ENCODE measurements at places on chromosomes 11 and 22. TPM values are rescaled to one million over a fixed set of nuclear protein-coding genes. Genes with fewer than 3 reads are reported as not detected.

INSC gene
- total RNA-seq, result not detected

GLB1L3 gene
- not detected for total RNA-seq

TMPRSS6 gene
- not detected for total RNA-seq

OR6A2 gene
- total RNA-seq, result not detected

ART1 gene
- total RNA-seq, result not detected

DGCR8 gene
- 20.1 TPM for total RNA-seq

DNA sequence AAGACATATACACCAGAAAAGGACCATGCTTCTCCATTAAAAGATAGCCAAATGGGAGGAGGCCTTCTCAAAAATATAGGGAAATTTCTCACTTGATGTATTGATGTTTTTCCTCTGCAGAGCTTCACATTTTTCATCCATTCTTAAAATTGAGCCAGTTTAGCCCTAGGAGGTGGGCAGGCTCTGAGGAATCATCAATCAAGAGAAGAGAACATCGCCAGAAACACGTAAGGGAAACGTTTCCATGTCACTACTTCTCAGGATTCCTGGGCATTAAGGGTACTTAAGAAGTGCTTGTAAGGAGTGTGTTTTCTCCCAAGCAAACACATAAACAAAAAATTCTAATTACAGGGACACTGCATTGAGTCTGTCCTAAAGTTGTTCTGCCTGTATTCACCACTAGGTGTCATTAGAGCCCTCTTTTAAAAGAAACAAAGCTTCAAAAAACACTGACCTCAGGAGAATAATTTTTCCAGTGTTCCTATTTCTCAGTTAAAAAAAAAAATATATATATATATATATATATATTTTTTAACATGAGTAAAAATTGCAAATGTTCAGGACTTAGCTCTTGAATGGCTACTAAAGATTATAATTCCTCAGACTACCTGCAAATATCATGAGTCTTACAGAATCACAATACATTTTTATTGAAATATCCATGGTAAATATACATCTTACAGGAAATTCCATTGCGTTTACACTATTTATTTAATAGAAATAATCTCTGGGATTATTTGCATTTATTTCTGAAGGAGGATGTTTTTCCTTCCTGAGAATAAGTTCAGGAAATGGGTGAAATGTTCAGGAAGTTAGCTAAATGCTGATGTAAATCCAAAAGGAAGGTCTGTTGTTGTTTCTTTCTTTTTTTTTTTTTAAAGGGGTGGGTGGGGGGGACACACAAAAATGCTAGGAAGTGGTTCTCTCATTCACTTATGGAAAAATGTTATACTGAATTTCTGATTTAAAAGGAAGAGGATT, 16.0 kb downstream of the FZD4 start:
- DNase-seq, result no peak

GRCh38 chr11:86116386-86116726, 47.5 kb upstream of the PICALM start:
- peak; percentile 93 for DNase-seq

GRCh38 chr11:11786234-11786633, 55.5 kb upstream of the USP47 start:
- no peak for DNase-seq

DNA sequence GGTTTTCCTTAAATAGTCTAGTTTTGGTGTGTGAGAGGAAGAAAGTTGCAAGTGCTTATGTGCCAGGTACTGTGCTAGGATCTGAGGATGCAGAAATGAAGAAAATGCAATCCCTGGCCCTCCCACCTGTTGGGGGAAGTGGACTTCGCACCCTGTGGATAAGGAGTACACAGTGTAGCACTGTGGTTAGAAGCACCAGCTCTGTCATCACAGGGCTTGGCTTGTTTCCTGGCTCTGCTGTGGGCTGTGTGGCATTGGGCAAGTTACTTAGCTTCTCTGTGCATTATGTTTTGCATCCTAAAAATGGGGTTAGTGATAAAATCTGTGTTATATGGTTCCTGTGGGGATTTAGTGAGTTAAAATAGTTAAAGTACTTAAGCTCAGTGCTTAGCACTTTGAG, 68.2 kb downstream of the ENDOD1 start:
- DNase-seq, result no peak

GRCh38 chr11:82906236-82906635, 4.7 kb downstream of the DDIAS start:
- DNase-seq, result peak; percentile 28

DNA sequence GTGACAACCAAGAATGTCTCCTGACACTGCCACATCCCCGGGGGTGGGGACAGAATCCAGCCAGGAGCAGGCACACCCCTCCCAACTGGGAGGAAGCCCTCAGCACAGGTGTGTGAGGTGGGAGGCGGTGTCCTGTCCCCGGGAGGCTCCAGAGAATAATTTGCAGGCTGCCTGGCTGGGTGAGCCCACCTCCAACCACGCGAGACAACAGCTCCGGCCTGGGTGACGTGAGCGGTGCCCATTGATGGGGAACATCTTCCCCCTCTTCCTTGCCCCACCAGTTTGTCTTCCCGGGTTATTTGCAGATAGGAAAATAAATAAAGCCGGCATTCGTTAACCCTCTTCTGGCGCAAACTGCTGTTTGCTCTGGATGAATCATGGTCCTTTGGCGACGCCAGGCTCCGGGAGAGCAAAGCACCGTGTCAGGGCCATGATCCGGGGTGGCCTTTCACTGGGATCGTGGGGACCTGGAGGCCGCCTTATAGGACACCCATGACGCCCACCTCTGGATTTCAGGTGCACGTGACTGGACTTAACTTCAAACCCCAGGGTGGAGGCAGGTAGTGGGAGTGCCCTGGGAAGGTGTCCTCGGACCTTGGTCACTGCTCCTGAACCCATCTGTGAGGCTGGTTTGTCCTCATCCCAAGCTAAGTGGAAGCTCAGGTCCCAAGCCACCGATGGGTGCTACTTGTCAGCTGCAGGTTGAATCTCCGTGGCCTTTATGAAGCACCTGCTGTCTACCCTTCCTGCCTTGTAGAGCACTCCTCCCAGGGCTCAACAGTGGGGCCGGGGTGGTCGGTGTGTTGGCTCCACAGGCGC, 13.9 kb downstream of the CCND1 start:
- DNase-seq, result peak; percentile 66

GRCh38 chr22:38267086-38267485, 5.7 kb downstream of the TMEM184B start:
- DNase-seq, result peak; percentile 42

DNA sequence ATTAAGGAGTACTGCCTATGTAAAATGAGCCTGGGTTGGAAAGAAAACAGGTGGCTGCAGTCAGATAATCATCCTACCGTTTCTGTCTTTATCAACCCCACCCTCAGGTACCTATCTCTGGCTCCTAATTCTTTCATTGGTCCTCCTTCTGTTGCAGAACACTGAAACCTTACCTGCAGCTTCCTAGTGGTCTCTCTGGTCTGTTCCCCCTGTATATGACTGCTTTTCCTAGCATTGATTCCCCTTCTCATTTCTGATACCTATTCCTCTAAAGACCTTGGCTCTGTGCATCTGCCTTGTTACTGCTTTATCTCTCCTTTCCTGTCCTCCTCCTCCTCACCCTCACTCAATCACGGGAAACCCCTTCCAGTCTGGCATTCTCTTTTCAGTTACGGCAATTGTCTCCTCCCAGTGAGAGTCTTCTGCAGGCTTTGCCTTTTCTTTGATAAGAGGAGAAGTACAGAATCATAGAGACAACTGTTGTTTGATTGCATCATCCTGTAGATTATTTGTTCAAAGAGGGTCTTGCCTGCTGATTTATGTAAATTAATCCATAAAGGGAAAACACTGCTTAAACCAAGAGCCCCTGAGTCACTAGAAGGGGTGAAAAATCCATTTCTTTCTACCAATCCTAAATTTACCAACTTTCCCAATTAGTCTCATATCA, 301.2 kb downstream of the AASDHPPT start:
- DNase-seq, result no peak

DNA sequence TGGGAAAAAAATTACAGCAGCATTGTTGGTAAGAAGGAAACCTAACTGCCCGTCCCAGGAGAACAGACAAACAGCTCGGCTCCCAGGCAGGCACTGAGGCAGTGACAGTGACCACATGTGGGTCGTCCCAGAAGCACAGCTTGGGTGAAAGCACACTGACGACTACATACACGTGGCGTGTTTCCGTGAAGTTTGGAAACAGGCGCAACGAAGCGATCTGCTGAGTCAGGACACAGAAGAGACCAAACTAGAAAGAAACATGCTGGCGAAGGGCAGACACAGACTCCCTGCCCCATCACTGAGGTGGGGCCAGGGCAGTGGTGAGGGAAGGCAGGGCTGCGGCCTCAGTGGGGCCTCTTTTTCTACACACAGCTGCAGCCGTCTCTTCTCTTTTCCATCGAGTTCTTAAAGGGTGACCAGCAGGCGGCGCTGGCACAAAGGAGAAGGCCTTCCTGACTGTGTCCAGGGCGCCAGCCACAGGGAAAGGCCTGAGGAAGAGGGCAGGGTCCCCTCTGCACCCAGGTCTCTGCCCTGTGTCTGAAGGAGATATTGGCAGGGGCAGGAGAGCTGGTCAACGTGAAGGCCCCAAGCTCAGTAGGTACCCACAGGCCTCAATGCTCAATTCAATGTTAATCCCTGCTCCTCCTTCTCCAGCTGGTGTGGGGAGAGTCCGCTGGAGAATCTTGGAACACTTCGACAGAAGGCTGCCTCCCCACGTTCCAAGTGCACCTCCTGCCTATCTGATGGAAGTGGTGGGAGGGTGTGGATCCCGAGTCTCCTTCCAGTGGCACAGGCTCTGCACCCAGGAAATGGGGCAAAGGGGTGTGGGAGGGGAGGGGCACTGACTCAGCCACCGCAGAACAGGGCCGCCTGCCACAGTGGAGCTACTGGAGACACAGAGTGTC, 19.9 kb downstream of the CARS1 start:
- DNase-seq, result peak; percentile 85

DNA sequence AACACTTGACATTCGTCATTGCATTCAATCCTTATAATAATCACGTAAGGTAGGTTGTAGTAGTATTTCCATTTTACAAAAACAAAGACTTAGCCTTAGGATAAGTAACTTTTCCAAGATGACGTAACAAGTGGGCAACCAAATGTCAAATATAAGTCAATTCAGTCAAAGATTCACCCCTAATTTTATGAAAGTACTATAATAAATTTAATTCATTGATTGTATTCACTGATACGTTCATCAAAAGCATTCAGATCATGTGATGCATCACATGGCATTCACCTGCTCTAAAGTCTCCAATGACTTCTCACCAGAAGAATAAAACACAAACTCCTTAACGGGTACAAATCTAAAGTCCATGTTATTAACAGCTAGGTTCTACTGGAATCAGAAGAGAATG, 2.1 kb downstream of the KIF18A start:
- DNase-seq, result no peak

DNA sequence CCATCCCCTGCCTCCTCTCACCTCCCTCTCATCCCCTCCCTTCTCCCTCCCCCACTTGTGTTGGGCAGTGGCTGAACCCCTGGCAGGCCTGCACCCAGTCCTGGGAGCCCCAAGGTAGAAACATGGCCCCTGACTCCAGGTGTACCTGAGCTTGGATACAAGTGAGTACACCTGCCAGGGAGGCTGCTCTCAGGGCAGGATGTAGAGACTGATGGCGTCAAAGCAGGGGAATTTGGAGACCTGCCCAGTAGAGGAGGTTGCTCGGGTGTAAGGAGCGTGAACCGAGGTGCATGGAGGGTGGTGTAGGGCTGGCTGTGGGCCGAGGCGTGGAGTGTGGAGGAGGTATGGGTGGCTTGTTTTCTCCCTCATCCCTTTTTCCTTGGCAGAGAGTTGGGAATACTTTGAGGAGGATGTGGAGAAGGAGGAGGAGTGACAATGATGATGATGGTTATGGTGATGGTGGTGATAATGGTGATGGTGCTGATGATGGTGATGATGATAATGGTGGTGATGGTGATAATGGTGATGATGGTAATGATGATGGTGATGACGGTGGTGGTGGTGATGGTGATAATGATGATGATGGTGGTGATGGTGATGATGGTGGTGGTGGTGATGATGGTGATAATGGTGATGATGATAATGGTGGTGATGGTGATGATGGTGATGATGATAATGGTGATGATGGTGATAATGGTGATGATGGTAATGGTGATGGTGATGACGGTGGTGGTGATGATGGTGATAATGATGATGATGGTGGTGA, 12.3 kb downstream of the MRGPRG start:
- no peak for DNase-seq

GRCh38 chr11:128544471-128545051, 42.8 kb downstream of the ETS1 start:
- DNase-seq, result no peak

DNA sequence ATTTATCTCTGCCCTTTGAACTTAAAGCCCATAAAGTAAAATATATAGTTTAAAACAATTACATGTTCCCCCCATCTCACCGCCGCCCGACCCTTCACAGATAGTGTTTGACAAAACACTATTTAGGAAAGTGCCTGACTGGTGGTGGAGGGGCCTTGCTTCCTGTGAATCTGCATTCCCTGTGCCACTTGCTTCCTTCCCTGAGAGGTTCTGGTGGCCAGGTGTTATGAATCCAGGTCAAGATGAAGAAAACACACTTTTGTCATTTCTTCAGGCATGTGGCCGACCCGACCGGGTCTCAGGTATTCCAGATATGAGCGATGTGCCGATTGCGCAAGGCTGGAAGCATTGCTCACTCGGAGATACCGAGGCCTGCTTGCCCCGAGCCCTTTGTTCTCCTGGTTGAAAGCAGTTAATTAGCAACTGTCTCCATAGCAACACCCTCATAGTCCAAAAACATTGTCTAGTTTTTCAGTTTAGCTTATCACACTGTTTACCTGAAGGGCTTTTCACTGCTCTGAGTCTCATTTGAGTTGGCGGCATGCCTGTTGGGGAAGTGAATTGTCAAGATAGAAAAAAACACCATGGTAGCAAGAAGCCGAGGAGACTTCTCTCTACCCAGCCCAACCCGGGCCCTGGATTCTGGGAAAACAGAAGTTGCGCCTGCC, 128.3 kb downstream of the TEAD1 start:
- peak; percentile 94 for DNase-seq

- peak; percentile 78 for DNase-seq
Observed at GRCh38 chr11:122137078-122137793, 21.2 kb upstream of the BLID start.

DNA sequence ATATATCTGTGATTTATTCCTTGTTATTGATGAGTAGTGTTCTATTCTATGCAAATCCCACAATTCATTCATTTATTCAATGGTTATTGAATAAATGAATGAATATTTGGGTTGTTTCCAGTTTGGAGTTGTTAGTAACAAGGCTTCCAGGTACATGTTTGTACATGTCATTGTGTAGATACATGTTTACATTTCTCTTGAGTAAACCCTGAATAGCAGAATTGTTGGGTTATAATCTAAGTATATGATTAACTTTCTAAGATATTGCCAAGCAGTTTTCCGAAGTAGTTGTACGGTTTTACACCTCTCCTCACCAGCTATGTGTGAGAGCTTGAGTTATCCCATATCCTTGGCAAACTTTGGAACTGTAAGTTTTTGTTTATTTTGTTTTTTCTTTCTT, 18.5 kb upstream of the OR8G1 start:
- no peak for DNase-seq

DNA sequence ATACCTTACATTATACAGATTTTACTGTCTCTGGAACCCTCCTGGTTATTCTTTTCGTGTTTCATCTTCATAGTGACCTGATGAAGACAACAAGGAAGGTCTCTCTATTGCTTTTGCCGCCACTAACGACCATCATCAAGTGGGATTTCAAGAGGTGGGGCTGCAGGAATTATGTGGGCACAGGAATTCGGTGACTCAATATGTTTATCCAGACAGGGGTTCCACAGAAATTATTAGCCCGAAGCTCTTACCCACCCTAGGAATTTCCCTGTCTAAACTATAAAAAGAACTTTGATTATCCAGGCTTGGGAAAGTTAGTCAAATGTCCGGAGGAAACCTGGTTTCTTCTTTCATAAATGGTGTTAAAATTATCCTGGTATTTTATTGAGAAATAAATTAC, 566.8 kb upstream of the TENM4 start:
- peak; percentile 35 for DNase-seq

GRCh38 chr11:41714101-41714500, 254.6 kb upstream of the LRRC4C start:
- no peak for DNase-seq

Data from A172 (cell line).